M059J (cell line): ENCODE measurements at places on chromosomes 11 and 22.
A peak's percentile ranks its signal among the peaks of the same experiment; 100 is the strongest.

DNA sequence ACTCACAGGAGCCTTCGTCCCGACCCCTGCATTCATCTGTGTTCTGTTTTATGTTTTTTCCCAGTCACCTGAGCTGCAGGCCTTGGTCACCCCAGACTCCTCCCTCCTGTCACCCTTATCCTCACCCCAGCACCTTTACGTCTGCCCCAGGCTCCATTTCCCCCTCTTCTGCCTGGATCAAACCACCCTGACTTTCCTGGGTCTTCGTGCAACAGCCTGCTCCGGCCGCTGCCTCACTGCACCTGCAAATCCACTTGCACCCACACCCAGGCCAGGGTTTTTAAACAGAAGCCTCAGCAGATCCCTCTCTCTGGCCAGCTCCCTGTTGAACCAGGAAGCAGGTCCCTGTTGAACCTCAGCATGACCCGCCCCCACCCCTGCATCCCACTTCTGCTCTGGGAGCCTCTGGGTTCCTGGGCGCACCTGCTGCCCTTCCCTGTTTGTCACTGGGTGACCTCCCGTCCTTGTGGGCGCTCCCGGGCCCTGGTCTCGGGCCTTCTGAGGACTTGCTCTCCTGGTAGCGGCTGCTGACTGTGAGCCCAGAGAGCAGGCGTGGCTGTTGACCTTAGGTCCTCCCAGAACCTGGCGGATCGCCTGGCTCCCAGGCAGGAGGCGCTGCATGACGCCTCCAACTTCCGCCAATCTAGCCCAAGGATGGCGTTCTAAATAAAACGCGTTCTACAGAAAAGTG is 12.8 kb downstream of the MAPK8IP2 start:
- DNase-seq, result no peak

GRCh38 chr11:108870373-108871020 is 205.6 kb downstream of the DDX10 start:
- peak; percentile 90 for DNase-seq

GRCh38 chr11:110454609-110455008 is 24.9 kb downstream of the FDX1 start:
- no peak for DNase-seq

DNA sequence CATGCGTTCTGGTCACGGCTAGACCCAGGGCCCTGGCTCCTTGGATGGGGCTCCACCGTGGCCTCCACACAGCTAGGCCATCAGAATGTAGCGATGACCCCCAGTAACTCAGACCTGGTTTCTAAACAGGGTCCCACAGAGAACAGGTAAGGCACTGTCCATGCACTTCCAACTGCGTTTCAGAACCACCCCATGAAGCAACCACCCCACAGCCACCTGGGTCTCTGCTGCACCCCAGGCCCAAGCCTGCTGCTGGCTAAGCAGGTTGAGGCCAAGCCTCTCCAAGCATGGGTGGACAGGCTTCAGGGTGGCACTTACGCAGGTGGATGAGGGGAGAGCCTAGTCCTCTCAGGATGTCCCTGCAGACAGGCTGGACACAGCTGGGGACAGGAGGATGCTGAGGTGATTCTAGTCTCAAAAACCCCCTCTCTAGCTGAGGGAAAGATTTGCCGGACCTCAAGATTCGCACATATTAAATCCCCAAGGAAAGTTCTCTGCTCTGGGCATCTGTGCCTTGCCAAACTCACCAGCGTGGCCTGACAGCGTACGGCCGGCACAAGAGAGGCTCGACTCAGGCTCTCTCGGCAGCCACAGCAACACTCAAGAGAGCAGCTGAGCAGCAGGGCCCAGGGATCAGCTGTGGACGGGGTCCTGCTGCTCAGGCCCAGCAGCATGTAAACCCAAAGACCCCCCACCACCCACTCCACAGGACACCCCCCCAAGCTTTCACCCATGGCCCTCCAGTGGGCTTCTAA is 141.6 kb downstream of the CRYBB2 start:
- DNase-seq, result no peak

GRCh38 chr11:76339221-76339620 is 41.7 kb downstream of the THAP12 start:
- DNase-seq, result no peak

GRCh38 chr11:101126551-101127196 is 2.9 kb downstream of the PGR start:
- DNase-seq, result no peak

DNA sequence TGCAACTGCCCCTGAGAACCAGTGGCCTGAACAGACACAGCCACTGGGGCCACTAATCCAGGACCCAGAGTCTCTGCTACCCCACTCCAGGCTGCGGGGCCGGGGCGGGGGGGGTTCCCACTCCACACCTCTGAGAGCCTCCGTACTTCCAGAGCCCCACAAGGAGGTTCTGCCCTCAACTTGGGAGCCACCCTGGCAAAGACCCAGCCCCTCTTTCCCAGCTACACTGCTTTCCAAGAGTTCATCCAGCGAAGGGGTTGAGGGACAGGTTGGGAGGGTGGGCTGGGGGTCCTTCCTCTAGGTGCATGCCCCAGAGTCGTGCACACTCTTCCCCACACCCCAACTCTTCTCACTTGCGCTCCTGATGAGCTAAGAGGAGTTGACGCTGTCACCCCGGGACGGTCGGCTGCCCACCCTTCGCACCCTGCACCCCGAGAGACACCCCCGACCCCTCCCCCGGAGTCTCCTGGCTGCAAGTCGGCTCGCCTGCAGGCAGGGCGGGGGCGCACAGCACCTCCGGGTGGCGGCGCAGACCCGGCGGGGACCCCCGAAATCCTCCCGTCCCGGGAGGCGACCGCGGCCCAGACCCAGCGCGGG is 531 bp downstream of the RAB3IL1 start:
- DNase-seq, result no peak

- DNase-seq, result peak; percentile 91
Observed at GRCh38 chr11:103532133-103532788, 423.0 kb downstream of the DYNC2H1 start.

DNA sequence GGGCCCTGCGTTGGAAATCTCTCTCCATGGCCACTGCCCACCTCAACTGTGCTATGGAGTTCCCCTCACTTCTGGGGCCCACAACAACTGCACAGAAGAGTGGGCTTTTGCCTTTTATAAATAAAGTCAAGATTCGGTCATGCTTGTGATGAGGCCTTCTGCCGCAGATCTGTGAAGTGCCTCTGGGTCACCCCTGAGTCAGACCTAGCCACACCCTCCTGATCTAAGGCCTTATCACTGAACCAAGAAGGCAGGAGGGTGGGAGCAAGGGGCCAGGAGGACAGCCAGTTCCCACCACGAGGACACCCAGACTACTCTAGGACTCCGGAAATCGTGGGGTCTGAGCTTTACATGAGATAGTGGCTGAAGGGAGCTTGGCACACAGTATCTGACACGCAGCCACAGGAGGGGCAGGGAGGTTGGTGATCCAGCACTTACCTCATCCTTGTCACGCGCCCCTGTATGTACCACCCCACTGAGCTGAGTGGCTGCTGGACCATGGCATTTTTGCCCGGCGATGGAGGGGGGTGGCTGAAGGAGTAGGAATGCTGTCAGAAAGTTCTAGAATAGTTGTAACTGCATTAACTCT is 115.7 kb downstream of the ABTB2 start:
- peak; percentile 57 for DNase-seq

DNA sequence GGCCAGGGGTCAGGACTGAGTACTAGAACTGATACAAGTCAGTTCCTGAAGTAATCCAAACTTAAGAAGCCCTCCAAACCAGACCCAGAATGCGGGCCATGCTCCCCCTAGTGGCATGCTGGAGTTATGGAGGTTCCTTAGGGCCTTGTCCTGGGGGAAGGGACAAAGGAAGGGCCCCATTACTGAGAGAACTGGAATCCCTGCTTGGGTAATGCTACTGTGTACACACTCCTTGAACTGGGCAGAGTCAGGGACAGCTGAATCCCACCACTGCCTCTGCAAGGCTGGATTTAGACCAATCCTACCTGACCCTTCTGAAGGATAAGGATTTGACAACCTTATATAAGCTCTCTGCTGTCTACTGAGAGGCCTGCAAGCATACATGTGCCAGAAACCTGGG is 97.3 kb upstream of the AKIP1 start:
- DNase-seq, result peak; percentile 93

DNA sequence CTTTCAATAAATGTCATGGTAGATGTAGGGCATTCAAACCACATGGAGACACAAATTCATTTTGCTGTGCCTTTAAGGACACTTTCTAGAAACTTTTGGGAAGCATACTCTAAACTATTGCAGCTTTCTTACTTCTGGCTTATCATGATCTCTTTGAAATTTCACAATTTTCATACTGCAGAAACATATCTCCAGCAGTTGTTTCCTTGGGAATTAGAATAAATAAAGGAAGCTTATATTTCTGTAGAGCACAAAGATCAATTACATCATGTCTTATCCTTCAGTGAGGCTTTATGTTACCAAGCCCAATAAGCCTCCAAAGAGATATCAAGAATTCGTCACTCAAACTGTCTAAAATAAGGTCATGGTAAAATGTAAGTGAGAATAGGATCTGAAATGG is 74.5 kb upstream of the RAB38 start:
- no peak for DNase-seq

DNA sequence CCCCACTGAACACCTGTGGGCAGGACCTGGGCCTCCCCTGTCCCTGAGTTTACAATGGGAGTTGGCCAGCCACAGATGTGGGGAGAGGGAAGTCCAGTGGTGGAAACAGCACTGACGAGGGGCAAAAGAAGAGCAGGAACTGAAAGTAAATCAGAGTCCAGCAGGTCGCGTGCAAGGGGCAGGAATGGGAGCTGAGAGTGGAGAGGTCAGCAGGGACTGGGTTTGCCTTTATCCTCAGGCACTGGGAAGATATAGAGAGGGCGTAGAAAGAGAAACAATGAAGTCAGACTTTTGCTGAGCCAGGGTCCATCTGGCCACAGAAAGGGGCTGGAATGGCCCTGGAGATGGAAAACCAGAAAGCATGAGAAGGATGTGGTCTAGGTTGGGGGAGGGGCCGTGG is 8.5 kb downstream of the P2RY6 start:
- no peak for DNase-seq

- peak; percentile 49 for DNase-seq
Observed at GRCh38 chr22:41557401-41558240, 3.2 kb upstream of the CSDC2 start.

DNA sequence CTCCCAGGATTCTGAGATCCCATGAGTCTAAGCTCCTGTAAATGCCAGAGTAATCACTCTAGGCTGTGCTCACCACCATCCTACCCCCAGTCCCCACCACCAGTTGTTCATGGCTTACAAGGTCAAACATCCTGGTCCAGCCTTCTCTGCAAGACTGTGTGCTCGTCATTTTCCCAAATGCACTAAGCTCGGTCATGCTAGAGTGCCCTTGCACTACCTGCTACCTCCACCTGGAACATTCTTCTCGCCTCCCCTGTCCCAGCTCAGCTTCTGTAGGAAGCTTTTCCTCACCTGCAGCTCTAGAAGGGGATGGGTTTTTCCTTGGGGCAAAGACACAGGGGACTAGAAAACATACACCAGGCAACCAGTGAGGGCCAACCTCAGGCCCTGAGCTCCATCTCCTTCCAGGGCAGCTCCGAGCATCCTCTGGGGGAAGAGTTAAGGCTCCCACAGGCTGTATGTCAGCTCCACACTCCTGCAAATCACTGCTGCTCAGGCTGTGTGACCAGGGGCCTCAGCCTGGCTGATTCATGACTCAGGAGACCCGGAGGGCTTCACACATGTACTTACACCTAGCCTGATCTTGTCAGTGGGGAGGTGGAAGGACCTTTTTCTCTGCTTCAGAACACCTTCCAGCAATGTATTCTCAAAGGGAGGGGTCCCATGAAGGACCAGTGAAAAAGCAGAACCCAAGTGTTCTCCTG is 37.2 kb upstream of the CSNK2A3 start:
- DNase-seq, result no peak

DNA sequence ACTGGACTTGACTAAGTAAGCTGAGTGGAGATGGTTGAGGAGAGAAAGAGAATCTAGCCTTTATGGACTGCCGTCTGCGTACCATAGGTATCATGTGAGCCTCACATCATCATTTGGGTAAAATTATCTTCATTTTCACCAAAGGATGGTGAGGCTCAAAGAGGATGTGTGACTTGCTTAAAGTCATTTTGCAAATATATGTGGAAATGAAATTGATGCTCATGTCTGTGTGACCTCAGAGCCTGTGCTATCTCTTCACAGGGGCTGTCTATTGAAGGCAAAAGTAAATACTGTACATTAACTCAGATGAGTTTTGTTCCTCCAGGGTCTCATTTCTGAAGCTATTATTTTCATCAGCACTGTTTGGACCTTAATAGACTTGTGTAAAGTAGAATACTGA is 83.3 kb upstream of the ALKBH3 start:
- DNase-seq, result no peak

DNA sequence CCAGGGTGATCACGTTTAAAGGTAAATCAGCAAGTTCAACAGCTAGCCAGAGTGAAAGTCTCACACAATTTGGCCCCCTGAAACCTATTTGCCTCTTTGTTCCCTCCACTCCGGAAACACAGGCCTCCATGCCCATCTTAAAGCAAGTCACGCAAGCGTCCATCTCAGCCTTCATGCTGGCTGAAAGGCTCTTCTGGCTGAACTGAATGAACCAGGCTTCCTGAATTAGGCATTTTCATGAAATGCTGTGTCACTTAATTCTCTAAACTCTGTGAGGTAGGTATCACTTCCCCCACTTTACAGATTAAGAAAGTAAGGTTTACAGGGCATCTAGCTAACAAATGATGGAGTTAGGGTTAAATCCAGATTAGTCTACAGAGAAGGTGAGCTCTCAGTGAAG is 1.4 kb downstream of the SLC25A17 start:
- no peak for DNase-seq

- no peak for DNase-seq
Observed at GRCh38 chr22:17787241-17787640, 13.0 kb upstream of the BID start.

DNA sequence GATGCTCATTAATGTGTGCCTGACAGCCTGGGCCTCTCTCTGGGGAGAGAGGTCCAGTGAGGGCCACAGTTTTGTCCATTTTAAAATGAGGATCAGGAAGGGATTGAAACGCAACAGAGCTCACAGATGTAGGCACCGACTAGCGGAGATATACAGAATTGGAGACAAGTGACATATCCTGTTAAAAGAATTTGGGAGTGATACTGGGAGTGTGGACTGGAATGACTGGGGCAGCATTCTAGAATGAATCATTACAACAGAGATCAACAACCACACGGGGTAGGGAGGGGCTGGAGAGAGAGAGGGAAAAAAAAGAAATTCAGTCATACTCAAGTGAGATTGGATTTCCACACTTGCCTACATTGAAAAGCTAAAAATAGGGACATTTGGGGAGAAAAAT is 2.5 kb upstream of the NCAM1 start:
- DNase-seq, result peak; percentile 29

DNA sequence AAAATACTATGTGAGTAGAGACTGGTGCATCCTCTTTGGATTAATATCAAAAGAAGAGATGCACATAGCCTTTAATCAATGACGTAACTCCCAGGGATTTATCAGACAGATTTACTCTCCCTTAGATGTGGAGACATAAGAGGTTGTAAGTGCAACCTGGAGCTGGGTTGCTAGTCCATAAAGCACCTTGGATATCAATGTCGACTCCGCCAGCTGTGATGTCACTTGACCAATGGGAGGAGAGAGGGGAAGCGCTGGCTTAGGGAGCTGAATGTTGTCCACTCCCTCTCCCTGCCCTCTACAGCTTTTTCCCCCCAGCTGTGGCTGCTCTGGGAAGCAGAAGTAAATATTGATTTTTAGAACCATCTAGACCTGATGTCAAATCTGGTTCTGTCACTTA is 28.9 kb upstream of the TMEM86A start:
- no peak for DNase-seq

- DNase-seq, result peak; percentile 47
Observed at GRCh38 chr22:38796262-38796957, 2.5 kb upstream of the DNAL4 start.
